GM10248 (cell line): ENCODE measurements at places on chromosomes 3 and 15.

DNA sequence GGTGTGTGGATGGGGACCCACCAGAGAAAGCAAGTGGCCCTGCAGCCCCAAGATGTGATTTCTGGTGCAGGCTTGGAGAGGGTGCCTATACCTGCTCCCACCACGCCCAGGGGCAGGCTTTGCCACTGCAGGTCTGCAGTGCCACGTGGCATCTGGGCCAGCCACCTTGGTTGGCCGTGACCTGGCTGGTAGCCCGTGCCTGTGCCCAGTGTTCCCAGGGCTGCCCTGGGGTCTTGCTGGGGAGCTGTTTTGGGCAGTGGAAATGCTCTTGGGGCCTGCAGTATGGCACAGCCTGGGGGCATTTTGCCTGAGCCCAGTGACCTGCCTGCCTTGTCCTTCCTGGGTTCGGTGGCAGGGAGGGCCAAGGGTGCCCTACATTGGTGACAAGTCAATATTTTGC is 203.4 kb downstream of the UBE3A start:
- DNase-seq = no peak

DNA sequence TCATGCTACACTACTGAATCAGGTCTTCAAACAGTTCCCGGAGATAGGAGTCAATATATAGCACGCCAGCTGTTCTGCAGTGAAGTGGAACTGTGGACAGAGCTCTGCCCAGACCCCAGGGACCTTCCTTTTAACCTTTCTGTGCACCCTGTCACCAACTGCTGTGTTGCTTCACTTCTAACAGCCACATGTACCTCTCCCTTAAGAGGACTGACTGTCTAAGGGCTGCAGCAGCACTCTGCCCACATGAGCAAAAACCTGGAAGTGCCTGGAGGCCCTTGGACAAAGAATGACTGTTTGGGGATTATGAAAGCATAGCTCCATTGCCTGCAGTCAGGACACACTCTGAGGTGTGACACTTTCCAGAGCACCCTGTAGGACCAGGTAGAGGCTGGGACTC is 88.3 kb upstream of the CTNNB1 start:
- DNase-seq = no peak

GRCh38 chr3:142285083-142285517 is 59.7 kb upstream of the GK5 start:
- no peak for DNase-seq

DNA sequence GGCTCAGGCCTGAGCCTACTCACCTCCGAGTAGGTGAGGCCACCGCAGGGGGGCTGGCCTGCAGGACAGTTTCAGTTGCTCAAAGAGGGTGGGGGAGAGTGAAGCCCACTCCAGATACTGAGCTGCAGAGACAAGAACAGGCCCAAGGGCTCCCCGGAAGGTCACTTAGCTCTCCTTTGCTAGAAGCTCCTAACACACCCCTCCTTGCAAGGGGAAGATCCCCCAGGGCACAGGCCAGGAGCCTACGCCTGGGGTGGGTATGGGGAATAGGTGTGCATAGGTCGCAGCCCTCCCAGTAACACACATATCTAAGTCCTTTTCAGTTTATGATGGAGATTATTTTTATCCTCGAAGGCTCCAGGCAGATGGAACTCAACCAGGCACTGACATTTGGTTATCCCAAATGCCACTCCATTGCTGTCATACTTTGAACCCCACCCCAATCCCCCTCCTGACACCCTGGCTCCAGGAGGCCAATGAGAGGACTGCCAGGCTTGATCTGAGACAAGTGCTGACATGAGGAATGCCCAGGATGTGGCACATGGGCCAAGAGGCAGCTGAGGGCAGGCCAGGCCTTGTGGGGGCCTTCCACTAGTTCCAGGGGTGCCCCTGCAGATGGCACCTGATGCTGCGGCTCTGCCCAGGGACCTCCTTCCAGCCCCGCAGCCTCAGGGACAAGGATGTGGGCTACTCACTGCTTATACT is 1.1 kb upstream of the MUSTN1 start:
- no peak for DNase-seq

DNA sequence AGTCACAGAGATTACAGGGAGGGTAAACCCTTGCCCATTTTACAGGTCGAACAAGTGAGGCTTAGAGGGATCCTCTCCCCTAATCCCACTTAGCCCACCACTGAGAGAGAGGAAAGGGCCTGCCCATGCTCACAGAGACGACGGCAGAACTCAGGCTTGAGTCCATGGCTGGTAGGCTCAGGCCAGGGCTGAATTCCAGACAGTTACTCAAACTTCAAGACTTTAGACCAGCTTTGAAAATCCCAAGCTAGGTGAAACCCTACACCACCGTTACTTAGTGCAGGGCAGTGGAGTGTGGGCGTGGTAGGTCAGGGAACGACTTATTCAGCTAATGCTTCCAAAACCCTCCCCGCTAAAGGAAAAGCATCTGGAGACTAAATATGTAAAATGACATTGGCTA is 16.4 kb downstream of the GRIP2 start:
- DNase-seq = no peak

GRCh38 chr15:77599899-77600298 is 32.8 kb downstream of the LINGO1 start:
- no peak for DNase-seq

DNA sequence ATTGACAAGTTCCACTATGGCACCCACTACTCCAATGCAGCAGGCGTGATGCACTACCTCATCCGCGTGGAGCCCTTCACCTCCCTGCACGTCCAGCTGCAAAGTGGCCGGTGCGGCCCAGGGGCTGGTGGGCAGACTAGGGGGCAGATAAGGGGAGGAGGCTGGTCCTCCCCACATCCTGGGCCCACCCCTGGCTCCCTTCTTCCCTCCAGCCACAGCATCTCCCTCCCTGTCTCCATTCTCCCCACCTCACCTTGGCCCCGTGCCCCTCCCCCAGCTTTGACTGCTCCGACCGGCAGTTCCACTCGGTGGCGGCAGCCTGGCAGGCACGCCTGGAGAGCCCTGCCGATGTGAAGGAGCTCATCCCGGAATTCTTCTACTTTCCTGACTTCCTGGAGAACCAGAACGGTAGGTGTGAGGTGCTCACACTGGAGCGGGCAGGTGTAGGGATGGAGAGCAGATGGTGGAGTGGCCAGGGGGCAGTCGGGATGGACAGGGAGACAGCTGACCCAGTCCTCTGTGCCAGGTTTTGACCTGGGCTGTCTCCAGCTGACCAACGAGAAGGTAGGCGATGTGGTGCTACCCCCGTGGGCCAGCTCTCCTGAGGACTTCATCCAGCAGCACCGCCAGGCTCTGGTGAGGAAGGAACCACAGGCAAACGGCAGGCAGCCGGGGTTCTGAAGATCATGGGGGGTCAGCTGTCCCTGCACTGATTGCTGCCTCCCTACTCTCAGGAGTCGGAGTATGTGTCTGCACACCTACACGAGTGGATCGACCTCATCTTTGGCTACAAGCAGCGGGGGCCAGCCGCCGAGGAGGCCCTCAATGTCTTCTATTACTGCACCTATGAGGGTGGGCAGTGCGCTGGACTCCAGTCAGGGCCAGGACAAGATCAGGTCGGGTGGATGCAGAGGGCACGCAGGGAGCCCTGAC is 26.0 kb downstream of the NBEAL2 start:
- no peak for DNase-seq

DNA sequence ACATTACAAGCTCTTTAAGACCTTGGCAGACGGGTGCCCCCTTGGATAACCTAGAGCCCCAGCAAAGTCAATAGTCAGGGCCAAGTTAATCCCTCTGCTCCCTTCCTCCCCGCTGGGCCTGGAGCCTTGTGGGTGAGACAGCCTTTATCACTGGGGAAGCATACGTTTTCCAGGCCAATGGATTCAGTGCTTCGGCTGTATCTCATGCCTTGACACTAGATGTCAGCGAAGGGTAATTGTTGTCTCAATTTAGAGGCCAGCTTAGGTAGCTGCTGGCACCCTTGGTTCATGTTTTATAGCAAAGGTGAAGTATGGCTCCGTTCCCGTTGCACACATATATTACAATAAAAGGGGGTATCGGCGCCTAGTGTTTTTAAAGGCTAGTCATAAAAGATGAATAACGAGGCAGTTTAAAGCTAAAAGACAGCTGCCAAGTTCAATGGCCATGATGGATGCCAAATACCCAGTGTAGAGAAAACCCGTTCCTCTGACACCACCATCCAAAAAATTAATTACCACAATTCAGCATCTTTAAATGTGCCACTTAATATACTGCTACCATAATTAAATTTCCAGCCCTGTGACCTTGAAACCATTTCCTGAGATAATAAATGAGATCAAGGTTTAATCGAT is 52.3 kb upstream of the BNIP2 start:
- DNase-seq = no peak

DNA sequence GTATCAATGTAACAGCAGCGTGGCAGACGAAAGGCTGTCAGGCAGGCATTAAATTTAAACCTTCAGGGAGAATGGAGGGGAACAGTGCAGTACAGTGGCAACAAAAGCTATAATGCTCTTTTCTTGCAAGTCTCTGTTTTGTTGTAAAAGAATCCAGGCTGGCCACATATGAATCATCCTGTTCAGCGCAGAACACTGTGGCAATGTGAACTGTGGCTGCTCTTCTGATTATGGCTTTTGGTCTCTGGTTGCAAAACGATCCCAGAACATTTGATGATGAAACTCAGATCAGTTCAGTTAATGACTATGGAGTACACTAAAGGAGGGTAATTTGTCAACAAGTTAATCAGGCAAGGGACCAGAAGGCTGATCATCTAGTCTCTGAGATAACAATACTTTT is 219.7 kb upstream of the SGO1 start:
- DNase-seq = no peak

DNA sequence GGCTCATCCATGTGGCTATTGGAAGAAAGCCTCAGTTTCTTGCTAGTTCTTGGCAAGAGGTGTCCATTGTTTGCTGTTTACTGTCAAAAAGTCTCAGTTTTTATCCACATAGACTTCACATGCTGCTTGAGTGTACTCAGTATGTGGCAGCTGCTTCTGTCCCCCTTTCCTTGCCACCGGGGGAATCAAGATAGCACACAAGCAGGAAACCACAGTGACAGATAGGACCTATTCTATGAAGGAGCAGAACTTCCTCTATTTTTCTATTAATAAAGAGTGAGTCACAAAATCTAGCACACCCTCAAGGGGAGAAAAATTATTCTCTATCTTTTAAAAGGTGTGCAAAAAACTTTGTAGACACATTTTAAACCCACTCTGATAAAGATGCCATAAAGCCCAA is 121.4 kb upstream of the GMNC start:
- DNase-seq = no peak

DNA sequence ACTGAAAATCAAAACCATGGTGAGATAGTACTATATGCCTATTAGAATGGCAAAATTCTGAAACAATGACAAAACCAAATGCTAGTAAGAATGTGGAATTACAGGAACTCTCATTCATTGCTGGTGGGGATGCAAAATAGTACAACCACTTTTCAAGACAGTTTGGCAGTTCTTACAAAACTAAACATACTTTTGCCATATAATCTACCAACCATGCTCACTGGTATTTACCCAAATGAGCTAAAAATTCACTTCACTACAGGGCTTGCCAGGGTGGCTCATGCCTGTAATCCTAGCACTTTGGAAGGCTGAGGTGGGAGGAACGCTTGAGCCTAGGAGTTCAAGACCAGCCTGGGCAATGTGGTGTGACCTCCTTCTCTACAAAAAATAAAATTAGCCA is 40.0 kb downstream of the MYO9A start:
- DNase-seq = no peak

- no peak for DNase-seq
Observed at GRCh38 chr15:95298729-95299128, 1031.8 kb upstream of the NR2F2 start.

- DNase-seq = peak; percentile 21
Observed at GRCh38 chr3:175489406-175489805, 630.3 kb downstream of the NAALADL2 start.

DNA sequence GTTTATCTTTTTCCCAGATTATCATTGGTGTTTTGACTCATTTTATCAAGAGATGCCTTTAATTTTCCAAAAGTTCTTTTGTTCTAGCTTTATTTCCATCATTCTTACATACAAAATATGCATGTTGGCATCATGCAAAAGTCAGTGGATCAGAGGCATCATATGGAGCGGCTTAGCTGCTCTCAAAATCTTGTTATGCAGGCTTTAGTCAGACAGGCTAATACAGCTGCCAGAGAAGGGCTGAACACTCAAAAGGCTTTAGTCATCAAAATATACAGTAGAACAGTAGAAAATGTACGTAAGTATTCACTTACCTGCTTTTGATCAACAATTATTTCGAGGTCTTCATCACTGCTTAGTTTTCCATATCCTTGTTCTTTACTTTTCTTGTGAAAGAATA is 65.5 kb downstream of the PEX5L start:
- DNase-seq = no peak

- DNase-seq = no peak
Observed at GRCh38 chr3:122253581-122253980, 70.1 kb downstream of the CASR start.

DNA sequence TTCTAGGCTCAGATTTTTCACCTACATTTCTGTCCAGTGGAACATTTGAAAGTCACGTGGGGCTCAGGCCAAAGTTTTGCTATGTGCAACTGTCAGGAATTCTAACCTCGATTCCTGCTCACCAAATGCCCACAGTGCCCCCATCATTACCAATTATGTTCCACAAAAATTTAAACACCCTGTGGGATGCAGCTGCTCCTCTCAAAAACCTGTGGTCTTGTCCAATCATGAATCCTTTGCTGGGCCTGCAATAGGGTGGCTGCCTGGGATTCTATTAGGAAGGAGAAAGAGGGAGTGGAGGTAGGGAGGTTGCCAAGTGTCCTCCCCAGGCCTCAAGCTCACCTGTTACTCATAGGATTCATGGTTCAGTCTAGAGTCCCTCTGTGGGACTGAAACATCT is 68.1 kb downstream of the RHCG start:
- no peak for DNase-seq

GRCh38 chr15:90020021-90020735 is 19.1 kb downstream of the ZNF710 start:
- DNase-seq = no peak

DNA sequence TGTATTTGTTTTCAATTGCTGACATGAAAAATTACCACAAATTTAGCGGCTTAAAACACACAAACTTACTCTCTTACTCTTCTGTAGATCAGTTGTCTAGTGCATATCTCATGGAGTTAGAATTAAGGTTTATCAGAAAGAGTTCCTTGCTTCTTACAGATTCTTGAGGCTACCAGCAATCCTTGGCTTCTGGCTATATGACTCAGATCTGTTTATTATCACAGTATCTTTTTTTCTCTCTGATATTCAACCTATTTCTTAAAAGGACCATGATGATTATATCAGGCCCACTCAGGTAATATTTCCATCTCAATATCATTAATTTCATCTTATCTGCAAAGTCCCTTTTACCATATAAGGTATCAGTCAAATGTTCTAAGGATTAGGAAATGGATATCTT is 263.5 kb upstream of the BCHE start:
- no peak for DNase-seq

- no peak for DNase-seq
Observed at GRCh38 chr3:100106094-100106493, 8.2 kb downstream of the FILIP1L start.

- DNase-seq = no peak
Observed at GRCh38 chr15:57662802-57663201, 43.7 kb upstream of the POLR2M start.

GRCh38 chr3:133038731-133039375 is 662 bp downstream of the TMEM108 start:
- peak; percentile 17 for DNase-seq

GRCh38 chr3:135090020-135090717 is 295.1 kb downstream of the EPHB1 start:
- DNase-seq = no peak

GRCh38 chr3:60983906-60984305 is 267.3 kb downstream of the FHIT start:
- DNase-seq = no peak
